Suprapubic skin (tissue), 4 donors: ENCODE measurements at places on chromosomes 4 and X.
A peak's percentile ranks its signal among the peaks of the same experiment; 100 is the strongest.

GRCh38 chrX:12142661-12143060 is 4.4 kb downstream of the FRMPD4 start:
- peaks cover 13% of the 10 kb centered on the region for H3K27me3 ChIP-seq
- no peaks in the 10 kb centered on the region for H3K36me3 ChIP-seq
- no peak overlapping the region for H3K27ac ChIP-seq
- no peaks in the 10 kb centered on the region for H3K4me1 ChIP-seq
- DNase-seq = no peak
- H3K4me3 ChIP-seq = no peak overlapping the region

DNA sequence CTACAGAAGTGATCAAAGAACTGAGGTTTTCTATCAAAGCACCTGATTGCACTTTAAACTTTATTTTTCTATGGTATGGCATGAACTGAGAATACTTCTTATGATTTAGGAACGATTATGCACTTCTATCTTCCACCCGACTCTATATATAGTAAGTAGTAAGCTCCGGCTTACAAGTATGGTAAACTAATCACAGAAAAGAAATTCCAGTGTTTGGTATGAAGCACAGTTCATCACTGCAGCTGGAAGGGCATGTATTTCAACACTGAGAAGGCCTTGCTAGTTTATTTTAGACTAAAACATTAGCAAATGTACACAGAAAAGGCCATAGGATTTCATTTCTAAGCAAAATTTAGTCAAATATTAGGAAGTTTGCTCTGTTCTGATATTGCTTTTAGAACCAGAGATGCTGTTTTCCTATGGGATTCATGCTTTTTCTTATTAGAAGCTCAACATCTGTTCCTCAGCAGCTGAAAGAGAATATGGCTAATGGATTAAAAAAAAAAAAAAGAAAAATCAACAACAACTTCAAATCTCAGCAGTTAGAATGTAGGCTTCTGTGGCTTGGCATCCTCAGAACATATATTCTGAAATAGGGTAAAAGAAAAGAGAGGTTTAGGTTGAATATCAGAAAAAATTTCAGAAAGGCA is 273.5 kb downstream of the C4orf33 start:
- H3K4me3 ChIP-seq = no peak overlapping the region
- no peaks in the 10 kb centered on the region for H3K36me3 ChIP-seq
- H3K4me1 ChIP-seq = no peaks in the 10 kb centered on the region
- H3K27ac ChIP-seq = no peak overlapping the region
- no peaks in the 10 kb centered on the region for H3K27me3 ChIP-seq

GRCh38 chr4:3269105-3269927 is 20.4 kb downstream of the MSANTD1 start:
- H3K4me3 ChIP-seq = no peak overlapping the region
- no peaks in the 10 kb centered on the region for H3K4me1 ChIP-seq
- peaks cover 2% of the 10 kb centered on the region for H3K27me3 ChIP-seq
- no peaks in the 10 kb centered on the region for H3K36me3 ChIP-seq
- no peak overlapping the region for H3K27ac ChIP-seq
- peak; percentile 72 for DNase-seq

GRCh38 chr4:154973244-154974035 is 192.4 kb downstream of the RBM46 start:
- no peaks in the 10 kb centered on the region for H3K36me3 ChIP-seq
- no peak overlapping the region for H3K27ac ChIP-seq
- no peak for DNase-seq

- H3K27me3 ChIP-seq = no peaks in the 10 kb centered on the region
- H3K27ac ChIP-seq = peak overlapping the region; percentile 40
- H3K4me3 ChIP-seq = no peak overlapping the region
- H3K36me3 ChIP-seq = no peaks in the 10 kb centered on the region
- H3K4me1 ChIP-seq = peaks cover 69% of the 10 kb centered on the region
These were observed 277.9 kb upstream of the KLF3 start for GRCh38 chr4:38386005-38386551.
